ENCODE measurements at places on chromosomes 3 and 15.

- no peak for DNase-seq
Observed at GRCh38 chr3:50573566-50574443, 4.5 kb downstream of the HEMK1 start.

DNA sequence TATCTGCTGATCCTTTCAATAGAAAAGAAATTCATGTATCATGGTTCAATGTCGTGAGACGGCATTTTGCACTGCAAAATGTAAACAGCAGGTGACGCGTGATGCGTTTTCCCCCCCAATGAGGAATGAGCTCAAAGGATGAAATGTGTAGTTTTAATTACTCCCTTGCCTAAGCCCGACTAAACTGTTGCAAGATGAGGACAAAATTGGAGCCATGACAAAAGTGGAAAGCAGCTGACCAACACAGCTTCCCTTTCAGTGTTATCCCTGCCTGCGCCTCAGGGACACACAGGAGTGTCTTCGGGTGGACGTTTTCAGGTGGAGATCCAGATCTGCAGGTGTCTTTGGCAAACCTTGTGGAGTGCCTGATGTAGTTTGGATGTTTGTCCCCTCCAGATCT is 92.0 kb downstream of the GABRG3 start:
- no peak for DNase-seq

DNA sequence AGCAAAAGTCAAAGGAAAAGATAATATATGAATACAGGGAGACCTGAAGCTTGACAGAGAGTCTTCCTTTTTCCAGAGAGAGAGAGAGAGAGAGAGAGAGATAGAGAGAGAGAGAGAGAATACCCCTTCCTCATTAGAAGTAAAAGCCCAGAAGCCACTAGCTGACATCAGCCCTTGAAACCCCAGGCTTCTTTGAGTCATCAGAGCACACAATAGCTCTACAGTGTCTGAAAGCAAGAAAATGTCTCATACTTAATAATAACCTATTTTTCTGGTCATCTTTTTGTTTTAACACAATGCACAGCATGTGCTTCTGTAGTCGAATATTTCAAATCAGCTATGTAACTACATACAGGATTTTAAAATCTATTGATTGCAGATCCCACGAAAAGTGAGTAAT is 109.2 kb upstream of the NANOGP8 start:
- DNase-seq, result no peak

- no peak for DNase-seq
Observed at GRCh38 chr3:61730056-61730455, 168.7 kb downstream of the PTPRG start.

DNA sequence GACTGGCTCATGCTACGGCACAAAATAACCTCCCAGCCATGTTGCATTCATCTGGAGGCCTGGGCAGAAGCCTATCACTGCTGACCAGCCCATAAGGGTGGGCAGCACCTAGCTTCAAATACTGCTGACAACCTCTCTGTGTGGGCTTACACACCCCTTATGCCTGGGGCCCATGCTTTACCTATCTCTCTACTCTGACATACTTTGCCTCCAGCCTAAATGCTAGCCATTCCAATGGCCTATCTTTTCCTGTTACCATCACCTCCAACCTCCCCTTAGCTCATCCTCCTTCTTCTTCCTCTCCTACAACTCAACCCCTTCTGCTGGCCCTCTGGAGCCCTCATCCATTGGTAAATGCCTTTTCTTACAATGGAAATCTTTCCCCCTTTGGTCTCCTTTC is 41.0 kb upstream of the PPP2R3A start:
- no peak for DNase-seq

DNA sequence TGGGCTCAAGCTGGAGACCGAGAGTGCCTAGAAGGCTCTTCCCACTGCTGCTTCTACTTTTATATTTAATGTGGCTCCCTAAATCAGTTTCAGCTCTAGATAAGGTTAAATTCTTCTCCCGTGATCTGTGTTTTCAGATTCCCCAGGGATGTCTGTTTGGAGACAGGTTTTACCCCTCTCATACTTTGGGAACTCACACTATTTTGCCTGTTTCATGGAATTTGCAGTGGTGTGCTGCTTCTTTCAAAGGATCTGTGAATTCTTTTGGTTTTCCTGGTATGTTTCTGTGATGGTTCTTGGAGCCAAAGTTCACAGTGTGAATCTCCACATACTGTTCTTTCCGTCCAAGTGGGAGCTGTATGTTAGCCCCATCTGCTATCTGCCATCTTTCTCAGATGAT is 238.3 kb upstream of the SLITRK3 start:
- DNase-seq, result no peak

GRCh38 chr3:134363381-134363755 is 10.9 kb downstream of the AMOTL2 start:
- DNase-seq, result no peak

GRCh38 chr3:112117841-112118571 is 15.0 kb downstream of the GCSAM start:
- DNase-seq, result no peak

- DNase-seq, result peak; percentile 28
Observed at GRCh38 chr3:160885791-160886286, 129.8 kb downstream of the PPM1L start.

DNA sequence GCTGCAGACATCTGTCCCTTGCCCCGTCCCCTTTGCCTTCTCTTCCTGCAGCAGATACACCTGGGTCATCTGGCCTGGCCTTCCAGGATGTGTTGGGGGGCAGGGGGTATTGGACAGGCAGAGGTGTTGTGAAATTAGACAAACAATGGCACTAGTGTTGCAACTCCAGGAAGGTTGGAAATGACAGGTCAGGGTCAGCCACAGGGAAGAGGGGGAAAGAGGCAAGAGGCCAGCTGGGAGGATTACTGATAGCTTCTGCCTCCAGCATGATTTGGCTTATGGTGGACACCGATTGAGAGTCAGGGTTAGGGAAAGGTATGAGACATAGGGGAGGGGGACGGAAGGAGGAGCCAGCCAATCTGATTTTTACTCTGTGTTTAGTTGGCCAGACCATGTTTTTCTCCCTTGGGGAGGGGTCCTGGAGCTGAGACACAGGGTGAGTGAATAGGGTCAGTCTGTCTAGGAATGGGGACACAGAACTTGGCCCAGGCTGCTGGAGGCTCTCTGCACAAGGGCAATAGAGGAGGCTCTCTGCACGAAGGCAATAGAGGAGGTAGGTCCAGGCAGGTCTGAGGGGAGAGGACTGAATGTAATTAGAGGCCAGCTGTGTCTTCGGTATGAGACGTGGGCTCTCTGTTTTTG is 3.4 kb upstream of the ATP2B2 start:
- no peak for DNase-seq

GRCh38 chr15:71541746-71542145 is 268.6 kb upstream of the NR2E3 start:
- no peak for DNase-seq

GRCh38 chr3:101859882-101860448 is 10.7 kb downstream of the NFKBIZ start:
- no peak for DNase-seq

GRCh38 chr15:49410641-49411040 is 12.4 kb upstream of the FGF7 start:
- no peak for DNase-seq

DNA sequence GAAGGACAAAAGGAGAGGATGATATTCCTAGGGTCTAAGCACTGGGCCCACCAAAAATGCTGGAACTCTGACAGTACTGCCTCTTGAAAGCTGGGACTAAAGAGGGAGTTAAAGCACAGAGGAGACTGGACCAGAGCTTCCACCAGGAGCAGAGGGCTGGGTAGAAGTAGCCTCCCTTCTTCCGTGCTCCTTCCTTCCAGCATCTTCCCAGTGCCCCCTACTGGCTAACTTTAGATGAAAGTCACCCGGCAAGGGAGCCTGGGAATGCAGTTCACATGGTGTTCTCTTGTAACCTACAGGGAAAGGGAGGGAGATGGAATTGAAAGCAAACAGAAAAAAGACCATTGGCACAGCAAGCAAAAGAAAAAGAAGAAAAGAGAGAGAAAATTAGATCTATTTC is 106.1 kb upstream of the COL8A1 start:
- DNase-seq, result no peak

- DNase-seq, result no peak
Observed at GRCh38 chr15:100861511-100861991, 18.1 kb upstream of the ALDH1A3 start.

DNA sequence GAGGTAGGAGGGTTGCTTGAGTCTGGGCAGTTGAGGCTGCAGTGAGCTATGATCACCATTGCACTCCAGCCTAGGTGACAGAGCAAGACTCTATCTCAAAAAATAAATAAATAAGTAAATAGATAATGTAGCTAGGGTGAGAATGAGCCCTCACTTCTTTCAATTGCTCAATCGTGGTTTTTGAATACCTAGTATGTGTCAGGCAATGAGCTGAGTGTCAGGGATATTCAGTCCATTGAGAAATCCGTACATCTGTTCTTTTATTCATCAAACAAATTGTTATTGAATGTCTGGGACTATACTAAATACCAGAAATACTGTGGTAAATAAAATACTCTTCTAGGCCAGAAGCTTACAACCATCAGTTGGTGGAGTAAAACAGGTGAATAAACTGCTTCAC is 6.2 kb upstream of the ZNF148 start:
- no peak for DNase-seq

DNA sequence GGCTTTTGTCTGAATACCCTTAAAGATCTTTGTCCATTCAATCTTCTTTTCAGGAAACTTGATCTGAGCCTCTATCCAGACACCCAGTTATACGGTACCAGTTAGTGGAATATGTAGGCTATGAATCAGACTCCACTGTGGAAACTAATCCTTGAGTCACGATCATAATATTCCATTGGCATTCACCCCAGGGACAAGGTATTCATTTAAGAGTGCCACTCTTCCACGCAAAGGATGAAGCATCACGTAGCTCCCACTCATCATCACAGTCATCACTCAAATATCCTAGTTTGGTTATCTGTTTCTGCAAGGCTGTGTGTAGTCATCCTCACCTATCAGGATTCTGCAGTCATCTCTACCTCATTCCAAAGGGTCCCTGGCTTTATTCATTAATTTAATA is 85.6 kb downstream of the NEDD4 start:
- DNase-seq, result peak; percentile 91

DNA sequence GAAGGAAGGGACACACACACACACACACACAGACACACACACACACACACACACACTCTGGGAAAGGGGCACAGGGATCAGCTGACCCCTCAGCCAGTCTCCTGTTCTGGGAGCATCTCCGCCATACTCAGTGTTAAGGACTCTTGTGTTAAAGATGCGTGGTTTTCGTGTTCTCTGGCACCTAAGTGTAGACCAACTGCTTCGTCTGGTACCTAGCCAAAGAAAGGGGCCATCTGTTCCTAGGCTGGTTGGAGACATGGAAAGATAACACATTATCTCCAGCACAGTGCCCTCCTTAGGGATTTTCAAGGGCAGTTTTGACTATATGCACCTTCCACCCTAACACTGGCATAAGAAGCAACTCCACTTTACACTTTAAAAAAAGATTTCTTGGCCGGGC is 65.1 kb downstream of the EPHB1 start:
- DNase-seq, result no peak

GRCh38 chr15:52281085-52282035 is 14.2 kb downstream of the MYO5C start:
- DNase-seq, result no peak

DNA sequence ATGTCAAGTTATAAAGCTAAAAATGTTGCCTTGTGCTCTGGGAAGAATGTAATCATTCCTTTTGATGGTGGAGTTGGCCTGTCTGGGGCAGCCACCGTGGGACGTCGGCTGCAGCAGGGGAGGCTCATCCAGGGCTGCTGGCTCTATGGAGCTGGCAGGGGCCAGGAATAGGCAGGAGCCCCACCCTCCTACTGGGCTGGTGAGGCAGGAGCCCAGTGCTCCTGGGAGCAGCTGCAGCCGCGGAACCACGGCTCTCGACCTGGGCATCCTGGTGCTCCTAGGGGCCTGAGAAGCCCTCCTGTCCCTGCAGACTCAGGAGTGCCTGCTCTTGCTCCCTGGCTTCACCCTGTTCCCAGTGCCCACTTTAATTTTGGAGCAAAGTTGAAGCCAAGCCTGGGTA is 127.1 kb downstream of the DIPK2A start:
- no peak for DNase-seq

GRCh38 chr15:31326875-31327668 is 437 bp downstream of the KLF13 start:
- no peak for DNase-seq

DNA sequence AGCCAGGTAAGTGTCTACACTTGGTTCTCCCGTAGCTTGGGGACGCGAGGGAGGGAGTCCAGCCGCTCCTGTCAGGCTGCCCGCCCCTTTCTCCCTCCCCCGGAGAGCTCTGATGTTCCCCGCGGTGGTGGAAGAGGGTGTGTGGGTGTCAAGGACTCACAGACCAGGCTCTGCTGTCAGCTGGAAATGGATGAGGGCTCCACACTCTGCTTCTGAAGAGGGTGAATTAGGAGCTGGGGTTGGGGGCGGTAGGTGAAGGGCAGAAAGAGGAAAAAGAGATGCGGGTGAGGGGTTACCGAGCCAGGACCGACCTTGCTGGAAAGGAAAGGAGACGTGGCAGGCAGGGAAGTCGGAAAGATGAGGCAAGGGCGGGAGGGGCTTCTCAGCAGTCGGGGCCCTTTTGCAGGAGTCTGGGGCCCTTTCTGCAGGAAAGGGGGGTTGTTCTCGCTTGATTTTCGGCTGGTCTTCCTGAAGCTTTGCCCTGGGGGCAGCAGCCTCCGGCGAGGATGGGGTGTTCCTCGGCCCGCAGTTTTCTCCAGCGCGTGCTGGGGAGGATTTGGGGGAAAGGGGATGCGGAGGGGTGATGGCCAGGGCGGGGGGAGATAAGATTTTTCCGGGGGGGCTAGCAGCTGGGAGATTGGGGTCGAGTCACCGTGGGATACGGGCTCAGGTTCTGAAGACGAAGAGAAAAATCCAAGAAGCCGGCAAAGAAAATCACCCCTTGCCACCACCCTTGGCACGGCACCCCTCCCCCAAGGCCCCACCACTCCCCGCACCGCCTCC is 602 bp upstream of the BAHD1 start:
- DNase-seq, result no peak

DNA sequence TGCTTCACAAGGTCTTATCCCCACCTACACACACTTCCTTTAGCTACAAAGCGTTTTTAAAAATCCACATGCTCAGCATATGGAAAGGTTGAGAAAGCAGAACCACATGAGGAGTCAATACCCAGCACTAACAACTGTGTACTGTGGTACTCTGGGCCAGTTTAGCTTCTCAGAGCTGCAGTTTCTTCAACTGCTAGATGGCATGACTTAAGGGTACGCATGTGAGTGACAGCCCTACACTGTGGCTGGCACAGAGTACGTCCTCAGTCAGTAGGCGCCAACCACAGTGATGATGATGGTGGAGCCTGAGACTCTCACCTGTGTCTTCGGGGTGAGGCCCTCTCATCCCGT is 17.4 kb downstream of the CCDC12 start:
- DNase-seq, result no peak
